ENCODE measurements at places on chromosomes 5 and 9. TPM values are rescaled to one million over a fixed set of nuclear protein-coding genes. Genes with fewer than 3 reads are reported as not detected.

GRCh38 chr9:36146651-36147050 is 10.1 kb downstream of the GLIPR2 start:
- no peaks in the 10 kb centered on the region for H3K4me1 ChIP-seq
- no peak for DNase-seq
- H3K4me3 ChIP-seq, result no peak overlapping the region
- H3K36me3 ChIP-seq, result no peaks in the 10 kb centered on the region
- no peaks in the 10 kb centered on the region for H3K27me3 ChIP-seq

GRCh38 chr5:140302786-140303639 is at the start of gene PFDN1:
TSS of gene PFDN1 (minus strand) at chr5:140303101. CDS start at chr5:140303073, 28 bp downstream.
- peaks cover 18% of the 10 kb centered on the region for H3K4me1 ChIP-seq
- H3K27me3 ChIP-seq, result no peaks in the 10 kb centered on the region
- H3K36me3 ChIP-seq, result no peaks in the 10 kb centered on the region
- H3K27ac ChIP-seq, result peak within 1 kb of the TSS; percentile 71
- H3K4me3 ChIP-seq, result peak within 1 kb of the TSS; percentile 78
- DNase-seq, result peak; percentile 92

Gene MARVELD2
- total RNA-seq, result 19.7 TPM

DNA sequence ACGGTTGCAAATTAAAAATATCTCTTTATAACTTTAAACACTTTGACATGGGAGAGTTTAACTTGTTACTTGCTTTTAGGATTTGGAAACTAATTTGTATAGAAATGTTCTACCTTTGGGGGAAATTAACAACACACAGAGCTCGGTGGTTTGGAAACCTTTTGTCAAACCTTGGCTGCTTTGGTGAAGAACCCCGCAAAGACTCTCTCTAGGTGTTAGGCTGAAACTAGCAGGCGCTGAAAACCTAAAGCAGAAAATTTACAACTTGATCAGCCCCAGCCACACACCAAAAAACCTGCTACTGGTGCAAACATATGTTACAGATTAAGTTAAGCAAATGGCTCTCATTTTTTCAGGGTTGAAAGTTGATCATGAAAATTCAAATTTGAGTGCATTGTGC is 25.8 kb downstream of the NR2F1 start:
- H3K27ac ChIP-seq, result no peak overlapping the region
- H3K4me3 ChIP-seq, result no peak overlapping the region
- no peak for DNase-seq
- H3K27me3 ChIP-seq, result peaks cover 65% of the 10 kb centered on the region

DNA sequence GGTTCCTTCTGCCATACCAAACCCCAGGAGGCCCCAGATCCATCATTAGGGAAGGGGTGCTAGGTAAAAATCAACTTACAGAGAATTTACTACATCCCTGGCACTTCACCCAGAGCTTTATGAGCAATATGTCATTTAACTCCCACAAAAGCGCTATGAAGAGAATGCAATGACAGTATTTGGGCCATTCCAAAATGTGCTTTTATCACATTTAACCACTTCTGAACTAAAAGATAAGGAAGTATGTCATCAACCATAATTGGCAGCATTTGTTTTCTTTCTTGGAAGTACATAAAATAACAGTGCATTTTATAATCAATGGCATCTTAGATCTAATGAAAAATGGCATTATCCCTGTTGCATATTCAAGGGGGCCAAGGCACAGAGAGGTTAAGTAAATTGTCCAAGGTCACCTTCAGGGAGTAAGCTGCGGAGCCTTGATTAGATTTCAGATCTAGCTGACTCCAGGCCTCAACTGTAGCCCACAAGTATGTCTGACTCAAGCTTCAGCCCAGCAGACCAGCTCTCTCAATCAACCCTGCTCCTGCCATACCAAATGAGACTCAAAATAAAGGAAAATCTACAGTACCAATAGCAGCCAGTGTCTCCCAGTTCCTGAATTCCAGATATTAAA is 16.5 kb downstream of the SH3TC2 start:
- no peak overlapping the region for H3K4me3 ChIP-seq
- no peaks in the 10 kb centered on the region for H3K36me3 ChIP-seq
- no peaks in the 10 kb centered on the region for H3K4me1 ChIP-seq
- no peak overlapping the region for H3K27ac ChIP-seq
- DNase-seq, result no peak

DNA sequence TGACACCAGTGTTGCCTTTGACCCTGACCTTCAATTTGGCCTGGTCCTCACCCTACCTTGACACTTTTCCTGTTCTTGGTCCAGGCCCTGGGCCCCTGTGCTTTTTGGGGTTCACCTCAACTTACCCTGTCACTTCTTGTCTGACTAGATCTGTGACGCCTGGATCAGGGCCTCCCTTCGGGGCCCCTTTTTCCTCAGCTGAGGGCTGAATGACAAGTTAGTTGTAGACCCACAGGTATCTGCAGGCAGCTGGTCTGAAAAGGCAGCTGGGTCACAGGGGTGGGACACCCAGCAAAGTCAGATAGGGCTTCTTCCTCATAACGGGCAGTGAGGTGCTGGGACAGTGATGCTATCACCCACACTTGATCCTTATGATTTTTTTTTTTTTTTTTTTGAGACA is 10.0 kb upstream of the MYORG start:
- no peaks in the 10 kb centered on the region for H3K36me3 ChIP-seq
- H3K27me3 ChIP-seq, result no peaks in the 10 kb centered on the region
- H3K4me1 ChIP-seq, result peaks cover 2% of the 10 kb centered on the region
- no peak overlapping the region for H3K27ac ChIP-seq
- DNase-seq, result no peak
- no peak overlapping the region for H3K4me3 ChIP-seq

DNA sequence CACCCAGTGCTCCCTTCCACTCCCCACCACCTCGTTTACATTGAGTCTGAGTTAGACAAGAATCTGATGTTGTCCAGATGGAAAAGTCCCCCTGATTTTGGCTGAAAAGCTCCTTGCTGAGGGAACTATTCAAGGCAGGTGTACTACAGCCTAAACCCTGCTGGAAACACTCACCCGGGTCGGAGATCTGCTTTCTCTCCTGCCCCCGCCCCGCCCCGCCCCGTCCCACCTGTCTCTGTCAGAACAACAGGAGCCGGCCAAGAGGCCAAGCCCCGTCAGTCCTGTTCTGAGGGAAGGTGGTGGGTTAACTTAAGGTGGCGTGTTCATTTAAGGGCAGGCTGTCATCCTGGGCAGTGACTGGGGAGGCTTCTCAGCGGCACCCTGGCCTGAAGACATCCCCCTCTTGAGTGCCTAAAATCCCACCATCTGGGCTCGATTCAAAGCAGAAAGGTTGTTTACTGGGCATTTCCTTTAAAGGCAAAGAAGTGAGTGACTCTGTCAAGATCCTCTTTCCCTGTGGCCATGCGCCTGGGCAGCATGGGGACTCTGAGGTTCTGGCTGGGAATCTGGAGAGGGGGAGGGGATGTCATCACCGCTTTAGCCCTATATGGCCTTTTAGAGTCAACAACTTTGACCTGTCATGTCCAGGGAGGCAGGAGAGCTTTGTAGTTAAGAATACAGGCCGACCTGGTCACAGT is 71.1 kb upstream of the NEURL1B start:
- H3K4me3 ChIP-seq, result no peak overlapping the region
- peak; percentile 26 for DNase-seq
- H3K27me3 ChIP-seq, result no peaks in the 10 kb centered on the region
- no peak overlapping the region for H3K27ac ChIP-seq
- H3K36me3 ChIP-seq, result no peaks in the 10 kb centered on the region
- H3K4me1 ChIP-seq, result peaks cover under 1% of the 10 kb centered on the region

Gene CARTPT
- not detected for total RNA-seq

DNA sequence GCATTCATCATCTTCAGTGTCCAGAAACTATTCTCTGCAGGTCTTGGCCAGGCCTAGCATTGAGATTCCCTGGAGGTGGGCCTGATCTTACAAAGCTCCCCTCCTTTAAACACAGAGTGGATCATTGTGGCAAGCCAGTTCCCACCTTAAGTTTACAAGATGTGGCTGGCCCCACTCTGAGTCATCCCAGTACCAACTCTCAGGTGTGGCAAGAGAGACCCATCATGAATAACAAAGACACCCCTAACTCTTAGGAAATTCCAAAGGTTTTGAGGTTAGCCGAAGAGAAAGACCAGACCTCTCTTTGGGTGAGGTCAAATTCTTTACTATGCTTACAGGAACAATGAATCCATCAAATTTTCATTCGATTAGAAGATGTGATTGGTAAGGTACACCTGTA is 78.2 kb downstream of the RFK start:
- no peak for DNase-seq
- no peaks in the 10 kb centered on the region for H3K27me3 ChIP-seq
- no peaks in the 10 kb centered on the region for H3K4me1 ChIP-seq
- H3K36me3 ChIP-seq, result no peaks in the 10 kb centered on the region

DNA sequence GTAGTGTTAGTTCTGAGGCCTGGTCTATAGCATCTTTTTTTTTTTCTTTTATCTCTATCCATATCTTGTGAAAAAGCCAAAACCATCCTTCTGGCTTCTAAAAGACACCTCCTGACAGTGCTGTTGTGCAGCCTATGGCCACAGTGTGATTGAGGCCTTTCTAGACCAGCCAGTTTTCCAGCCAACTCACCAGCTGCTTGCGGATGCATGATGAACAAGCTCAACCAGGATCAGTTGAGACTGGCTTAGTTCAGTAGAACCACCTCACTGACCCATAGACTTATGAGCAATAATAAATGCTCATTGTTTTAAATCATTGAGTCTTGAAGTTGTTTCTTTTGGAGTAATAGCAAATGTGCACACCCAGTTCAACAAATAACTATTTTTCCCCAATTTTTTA is 296.9 kb downstream of the FAM170A start:
- no peaks in the 10 kb centered on the region for H3K27me3 ChIP-seq
- H3K36me3 ChIP-seq, result no peaks in the 10 kb centered on the region
- H3K27ac ChIP-seq, result no peak overlapping the region
- DNase-seq, result no peak
- no peak overlapping the region for H3K4me3 ChIP-seq

GRCh38 chr5:168302785-168303184 is 11.3 kb downstream of the WWC1 start:
- H3K36me3 ChIP-seq, result no peaks in the 10 kb centered on the region
- no peak overlapping the region for H3K4me3 ChIP-seq
- H3K4me1 ChIP-seq, result peaks cover 99% of the 10 kb centered on the region

- no peaks in the 10 kb centered on the region for H3K4me1 ChIP-seq
- H3K4me3 ChIP-seq, result no peak overlapping the region
- no peaks in the 10 kb centered on the region for H3K27me3 ChIP-seq
- no peak overlapping the region for H3K27ac ChIP-seq
These were observed 309.7 kb downstream of the TLE1 start for GRCh38 chr9:81379655-81380054.

DNA sequence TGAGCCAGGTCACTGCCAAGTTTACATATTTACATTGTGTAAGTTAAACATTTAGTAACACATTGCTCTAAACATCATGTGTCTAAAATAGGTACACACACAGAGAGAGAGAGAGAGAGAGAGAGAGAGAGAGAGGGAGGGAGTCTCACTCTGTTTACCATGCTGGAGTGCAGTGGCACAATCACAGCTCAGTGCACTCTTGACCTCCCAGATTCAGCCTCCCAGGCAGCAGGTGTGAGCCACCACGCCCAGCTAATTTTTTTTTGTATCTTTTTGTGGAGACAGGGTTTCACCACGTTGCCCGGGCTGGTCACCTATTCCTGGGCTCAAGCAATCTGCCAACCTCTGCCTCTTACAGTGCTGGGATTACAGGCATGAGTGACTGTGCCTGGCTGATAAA is 1045.3 kb downstream of the TLE1 start:
- no peak overlapping the region for H3K27ac ChIP-seq
- no peak for DNase-seq
- no peak overlapping the region for H3K4me3 ChIP-seq
- no peaks in the 10 kb centered on the region for H3K4me1 ChIP-seq

Gene DCTN4
- 49.4 TPM for total RNA-seq

Gene GFI1B
- not detected for total RNA-seq

GRCh38 chr5:118052503-118052902 is 935.8 kb downstream of the DTWD2 start:
- no peaks in the 10 kb centered on the region for H3K4me1 ChIP-seq
- H3K27ac ChIP-seq, result no peak overlapping the region
- no peaks in the 10 kb centered on the region for H3K36me3 ChIP-seq
- H3K27me3 ChIP-seq, result no peaks in the 10 kb centered on the region
- no peak for DNase-seq
- H3K4me3 ChIP-seq, result no peak overlapping the region

DNA sequence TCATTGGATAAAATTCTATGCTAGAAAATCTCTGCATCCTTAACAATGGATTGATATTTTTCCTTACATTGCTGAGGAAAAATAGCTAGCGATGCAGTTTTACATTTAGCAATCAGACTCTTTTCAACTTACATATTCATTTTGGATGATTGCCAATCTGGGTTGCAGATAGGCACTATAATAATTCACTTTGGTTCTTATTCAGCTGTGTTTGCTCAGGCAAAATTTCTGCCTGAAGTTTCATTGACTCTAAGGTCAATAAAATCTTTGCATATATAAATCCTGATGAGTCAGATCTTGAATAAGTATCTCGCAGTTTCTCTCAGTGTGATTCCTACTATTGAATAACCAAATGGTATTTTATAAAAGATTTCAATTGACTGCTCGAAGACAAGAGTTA is 1105.8 kb downstream of the CDH18 start:
- H3K36me3 ChIP-seq, result no peaks in the 10 kb centered on the region
- no peak overlapping the region for H3K27ac ChIP-seq
- H3K4me1 ChIP-seq, result no peaks in the 10 kb centered on the region
- no peak overlapping the region for H3K4me3 ChIP-seq
- DNase-seq, result no peak

- H3K4me3 ChIP-seq, result no peak overlapping the region
- H3K36me3 ChIP-seq, result no peaks in the 10 kb centered on the region
- no peak overlapping the region for H3K27ac ChIP-seq
- no peak for DNase-seq
These were observed 28.3 kb downstream of the GALNT10 start for GRCh38 chr5:154218786-154219185.

Gene CDKN2A
- 6.2 TPM for total RNA-seq

DNA sequence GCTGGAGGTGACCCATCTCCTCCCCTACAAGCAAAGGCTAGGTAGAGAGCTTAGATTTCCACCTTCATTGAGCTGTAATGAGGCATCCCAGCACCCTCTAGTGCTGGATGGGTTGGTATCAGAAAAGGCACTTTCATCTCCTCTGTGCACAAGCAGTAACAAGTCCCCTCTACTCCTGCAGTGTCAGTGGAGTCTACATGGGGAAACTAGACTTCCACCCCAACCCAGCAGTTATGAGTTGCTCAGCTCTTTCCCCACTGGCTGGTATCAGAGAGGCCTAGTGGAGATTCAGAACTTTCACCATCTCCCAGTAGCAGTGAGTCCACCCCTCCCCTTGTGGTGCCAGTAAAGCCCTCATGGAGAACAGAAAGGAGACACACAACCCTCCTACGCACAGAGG is 17.9 kb downstream of the FCN1 start:
- no peaks in the 10 kb centered on the region for H3K4me1 ChIP-seq
- no peak overlapping the region for H3K4me3 ChIP-seq
- H3K27ac ChIP-seq, result no peak overlapping the region
- DNase-seq, result no peak
- H3K36me3 ChIP-seq, result no peaks in the 10 kb centered on the region
- H3K27me3 ChIP-seq, result no peaks in the 10 kb centered on the region

Gene ANKRD55
- total RNA-seq, result not detected
